ENCODE measurements at places on chromosomes 5 and 9.
A peak's percentile ranks its signal among the peaks of the same experiment; 100 is the strongest.

GRCh38 chr9:11064909-11065308 lies 452.1 kb upstream of the PTPRD start:
- DNase-seq, result no peak

- peak; percentile 56 for DNase-seq
These were observed 263.2 kb downstream of the DMAC1 start for GRCh38 chr9:7536310-7536939.

GRCh38 chr5:133509742-133510079 lies 102.6 kb downstream of the FSTL4 start:
- no peak for DNase-seq

DNA sequence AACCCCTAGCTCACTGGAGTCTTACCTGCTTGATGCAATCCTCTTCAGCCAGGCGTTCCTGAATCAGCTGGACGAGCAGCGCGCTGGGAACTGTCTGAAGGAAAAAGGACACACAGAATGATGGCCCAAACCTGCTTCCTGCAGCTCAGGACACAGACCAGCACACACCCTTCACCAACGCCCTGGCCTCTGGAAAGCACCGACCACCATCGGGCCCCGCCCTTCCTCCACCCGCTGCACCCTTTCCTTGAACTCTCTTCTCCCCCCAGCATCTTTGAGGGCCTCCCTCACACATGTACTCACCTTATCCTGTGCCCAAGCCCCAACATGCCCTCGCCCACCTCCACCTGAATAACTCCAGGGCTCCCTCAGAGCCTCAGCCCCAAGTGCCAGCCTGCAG lies 23.3 kb downstream of the AK8 start:
- DNase-seq, result no peak

- no peak for DNase-seq
These were observed 416.6 kb downstream of the ZSWIM6 start for GRCh38 chr5:61748651-61749050.

- peak; percentile 84 for DNase-seq
These were observed 53.3 kb upstream of the FAM169A start for GRCh38 chr5:74919487-74919886.

DNA sequence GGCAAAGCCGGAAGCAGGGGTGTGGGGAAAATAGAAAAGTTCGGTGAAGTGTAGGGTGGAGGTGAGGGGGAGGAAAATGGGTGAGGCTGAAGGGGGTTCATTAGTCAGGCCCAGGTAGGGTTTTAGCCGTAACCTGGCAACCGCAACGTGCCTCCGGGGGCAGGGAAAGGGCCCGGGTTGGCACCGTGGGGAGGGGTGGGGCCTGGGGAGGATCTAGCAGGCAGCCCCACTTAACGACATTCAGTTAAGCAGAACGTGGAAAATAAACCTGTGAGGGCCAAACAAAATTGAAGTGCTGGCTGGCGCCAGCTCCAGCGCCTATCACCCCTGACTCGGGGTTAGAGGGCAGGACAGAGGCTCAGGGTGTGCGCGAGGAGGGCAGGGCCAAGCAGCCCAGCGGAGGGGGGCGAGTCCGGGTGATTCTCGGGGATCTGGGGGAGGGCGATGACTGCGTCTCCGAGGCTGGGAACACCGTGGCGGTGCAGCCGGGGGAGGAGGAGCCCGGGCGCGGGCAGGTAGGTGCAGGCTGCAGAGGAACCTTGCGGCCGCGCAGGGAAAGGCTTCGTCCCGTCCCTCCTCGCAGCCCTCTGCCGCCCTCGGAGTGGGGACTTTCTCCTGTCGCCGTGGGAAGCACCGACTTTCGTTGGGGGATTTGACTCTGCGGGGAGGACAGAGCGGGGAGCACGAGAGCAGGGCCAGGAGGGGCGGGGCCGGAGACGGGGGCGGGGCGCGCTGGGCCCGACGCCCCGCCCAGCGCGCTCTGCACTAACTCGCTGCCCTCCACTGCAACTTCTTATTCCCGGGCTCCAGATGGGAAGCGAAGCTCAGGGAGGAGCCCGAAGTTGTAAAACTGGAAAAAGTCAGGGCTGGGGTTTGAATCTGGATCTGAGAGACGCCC lies 5.1 kb downstream of the RGS14 start:
- peak; percentile 61 for DNase-seq

DNA sequence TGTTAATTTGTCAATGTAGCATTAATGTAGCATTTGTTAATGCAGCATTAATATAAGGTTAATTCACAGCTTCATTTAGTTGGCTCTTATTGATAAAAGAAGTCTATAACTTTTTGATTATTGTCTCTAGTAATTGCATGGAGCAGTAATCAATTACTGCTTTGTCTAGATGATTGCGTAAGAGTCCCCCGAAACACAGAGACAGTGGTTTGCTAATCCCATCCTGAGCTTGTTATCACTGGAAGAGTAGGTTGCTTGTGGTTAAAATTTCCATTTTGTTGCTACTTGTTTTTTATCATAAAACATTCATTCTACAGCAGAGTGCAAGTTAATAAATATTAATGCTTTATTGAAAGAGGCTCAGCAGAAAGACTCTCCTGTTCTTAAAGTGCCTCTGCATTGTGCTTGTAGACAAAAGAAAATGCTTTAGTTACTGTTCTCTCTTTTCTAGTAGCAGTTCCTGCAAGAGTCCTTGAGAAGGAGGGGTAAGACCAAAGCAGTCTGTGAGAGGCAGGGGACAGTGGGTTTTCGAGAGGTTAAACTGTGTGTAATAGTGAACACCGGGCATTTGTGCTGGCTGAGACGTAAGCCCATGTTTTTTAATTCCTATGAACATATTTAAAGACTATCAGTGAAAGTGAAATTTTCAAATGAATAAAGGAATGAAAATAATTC lies 291.7 kb downstream of the TRPM3 start:
- DNase-seq, result no peak

- no peak for DNase-seq
These were observed 78.0 kb upstream of the FCN1 start for GRCh38 chr9:134995792-134996120.

- no peak for DNase-seq
These were observed 58.8 kb downstream of the COL27A1 start for GRCh38 chr9:114214181-114214580.

DNA sequence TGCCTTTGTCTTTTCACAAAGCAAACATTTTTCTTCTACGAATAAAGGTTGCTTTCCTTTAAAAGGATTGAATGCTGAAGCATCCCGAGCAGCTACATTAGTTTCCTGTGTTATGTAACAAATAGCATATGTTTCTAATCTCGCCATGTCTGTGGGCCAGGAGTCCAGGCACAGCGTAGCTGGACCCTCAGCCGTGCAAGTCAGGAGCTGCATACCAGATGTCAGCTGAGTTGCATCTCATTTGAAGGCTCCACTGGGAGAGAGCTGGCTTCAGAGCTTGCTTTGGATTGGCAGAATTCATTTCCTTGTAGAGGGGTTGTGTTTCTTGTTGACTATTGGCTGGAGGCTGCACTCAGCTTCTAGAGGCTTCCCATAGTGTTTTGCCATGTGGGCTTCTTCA lies 16.0 kb upstream of the GOLPH3 start:
- no peak for DNase-seq

DNA sequence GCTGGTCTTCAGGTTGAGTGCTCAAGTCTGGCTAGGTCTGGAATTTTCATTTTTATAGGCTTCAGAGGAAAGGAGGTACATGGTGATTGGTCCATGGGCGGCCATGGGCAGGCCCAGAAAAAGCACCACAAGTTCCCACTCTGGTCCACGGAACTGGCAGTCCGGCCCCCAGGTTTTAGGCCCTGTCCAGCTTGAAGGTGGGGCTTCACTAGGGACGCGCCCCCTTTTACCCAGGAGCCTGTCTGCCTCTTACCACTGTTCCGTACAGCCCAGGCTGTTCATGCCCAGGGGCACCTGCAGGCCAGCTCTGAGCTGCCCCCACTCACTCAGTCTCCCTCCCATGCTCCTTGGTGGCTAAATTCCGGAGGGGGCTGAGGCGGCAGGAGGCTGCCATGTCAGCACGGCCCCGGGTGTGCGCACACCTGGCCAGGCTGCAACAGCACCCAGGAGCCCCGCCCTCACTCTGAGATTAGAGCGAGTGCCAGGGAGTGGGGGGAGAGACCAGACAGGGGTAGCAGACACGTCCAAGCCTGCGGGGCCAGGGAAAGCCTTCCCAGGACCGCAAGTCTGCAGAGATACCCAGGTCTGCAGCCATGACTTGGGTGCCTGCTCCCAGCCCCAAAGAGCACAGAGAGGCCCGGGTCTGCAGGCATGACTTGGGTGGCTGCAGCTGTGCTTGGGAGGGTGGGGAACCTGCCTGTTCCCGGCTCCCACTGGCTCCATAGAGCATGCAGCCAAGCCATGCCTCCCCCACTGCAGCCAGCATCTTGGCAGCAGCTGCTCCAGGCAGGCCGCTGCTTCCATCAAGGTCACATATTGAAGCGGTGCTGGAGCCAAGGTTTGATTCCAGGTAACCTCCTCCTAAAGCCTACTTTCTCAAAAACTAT lies 390.2 kb upstream of the SGCD start:
- DNase-seq, result no peak

DNA sequence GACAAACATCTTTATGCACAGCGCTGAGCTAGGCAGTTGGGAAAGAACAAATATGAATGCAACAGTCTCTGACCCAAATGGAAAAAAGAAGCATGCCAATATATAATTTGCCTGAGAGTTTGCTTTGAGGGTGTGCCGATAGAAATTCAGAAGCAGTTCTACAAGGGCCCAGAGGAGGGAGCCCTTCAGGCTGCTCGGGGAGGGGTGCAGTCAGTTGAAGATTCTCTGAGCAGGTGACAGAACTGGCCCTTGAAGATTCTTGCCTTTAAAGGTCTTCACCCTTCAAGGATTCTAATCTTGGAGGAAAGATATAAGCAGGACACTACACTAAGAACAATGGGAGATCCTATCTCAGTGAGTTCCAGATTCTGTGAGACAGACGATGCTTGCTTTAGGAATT lies 3.7 kb upstream of the PAPPA start:
- peak; percentile 28 for DNase-seq

DNA sequence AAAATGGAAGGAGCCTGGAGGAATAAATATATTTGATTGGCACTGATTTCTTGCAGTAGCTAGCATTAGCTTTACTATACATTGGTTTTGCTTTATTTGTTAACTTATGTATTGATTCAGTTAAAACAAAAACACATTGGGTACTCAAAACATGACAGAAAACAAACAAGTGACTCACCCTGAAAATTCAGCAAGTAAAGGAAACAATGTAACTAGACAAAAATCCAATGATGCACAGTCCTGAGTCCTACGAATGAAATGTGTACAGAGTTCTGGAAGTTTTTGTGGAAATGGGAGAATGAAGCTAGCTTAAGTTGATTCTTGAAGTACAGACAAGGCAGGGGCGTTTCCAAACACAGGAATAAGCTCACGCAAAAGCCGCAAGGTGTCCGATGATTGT lies 175.0 kb downstream of the ELAVL2 start:
- DNase-seq, result no peak

DNA sequence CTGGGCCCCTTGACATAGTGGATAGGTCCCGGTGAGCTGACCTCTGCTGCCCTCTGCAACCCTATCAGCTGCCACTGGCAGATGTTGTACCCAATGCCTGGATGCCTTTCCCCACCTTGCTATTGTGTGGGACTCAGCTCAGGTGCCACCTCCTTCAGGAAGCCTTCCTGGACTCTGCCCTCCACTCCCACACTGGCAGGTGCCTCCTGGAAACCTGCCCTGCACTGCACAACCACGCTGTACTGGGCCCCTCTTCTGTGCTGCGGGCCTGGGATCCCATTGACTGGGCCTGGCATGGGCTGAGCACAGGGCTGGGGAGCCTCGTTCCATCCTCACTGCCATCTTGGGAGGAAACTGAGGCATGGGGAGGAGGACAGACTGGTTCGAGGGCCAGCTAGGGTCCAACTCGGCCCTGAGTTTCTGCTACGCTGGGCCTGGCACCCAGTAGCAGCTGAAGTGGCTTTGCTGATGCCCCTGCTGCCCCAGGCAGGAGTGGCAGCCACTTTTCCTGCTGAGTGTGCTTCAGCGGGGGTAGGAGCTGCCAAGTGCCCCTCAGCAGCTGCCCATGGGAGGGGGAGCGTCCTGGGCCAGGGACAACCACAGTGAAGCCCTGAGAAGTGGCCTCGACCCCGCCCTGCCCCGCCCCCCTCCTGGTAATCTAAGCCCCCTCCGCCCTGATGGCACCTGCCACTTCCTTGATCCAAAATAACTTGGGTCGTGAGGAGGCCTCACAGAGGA lies 1.3 kb downstream of the AK1 start:
- DNase-seq, result no peak

DNA sequence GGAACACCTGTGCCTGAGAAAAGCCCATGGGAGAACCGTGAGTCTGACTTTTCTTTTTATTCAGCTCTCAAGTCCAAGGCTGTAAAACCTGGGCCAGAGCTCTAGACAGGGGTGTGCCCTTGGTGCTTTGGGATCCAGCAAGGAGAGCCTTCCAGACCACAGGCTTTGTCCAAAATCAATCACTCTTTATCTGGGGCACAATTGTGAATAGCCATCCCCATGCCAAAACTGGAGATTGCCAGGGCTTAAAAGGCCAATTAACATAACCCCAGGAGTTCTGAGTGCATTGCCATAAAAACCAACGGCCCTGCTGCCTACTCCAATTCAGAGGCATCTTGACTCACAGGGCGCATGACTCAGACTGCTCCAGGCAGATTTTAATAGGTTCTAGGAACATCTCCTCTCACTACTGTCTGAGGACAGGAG lies 391.8 kb downstream of the ARHGEF28 start:
- DNase-seq, result peak; percentile 48

- DNase-seq, result no peak
These were observed 288.2 kb upstream of the MAP3K1 start for GRCh38 chr5:56527174-56527573.

DNA sequence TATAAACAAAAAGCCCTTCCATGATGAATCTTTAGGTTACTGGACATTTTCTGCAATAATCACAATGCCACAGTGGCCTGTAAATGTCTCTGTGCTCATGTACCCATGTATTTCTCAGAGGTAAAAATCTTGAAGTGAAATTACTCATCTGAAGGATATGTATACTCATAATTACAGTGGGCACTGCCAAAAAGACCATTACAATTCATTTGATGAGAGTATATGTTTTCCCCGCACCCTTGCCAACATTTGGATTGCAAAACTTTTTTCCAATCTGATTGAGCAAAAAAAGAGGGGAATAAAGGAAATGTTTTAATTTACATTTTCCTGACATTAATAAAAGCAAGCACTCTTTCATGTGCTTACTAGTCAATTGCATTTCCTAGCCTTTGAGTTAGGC lies 110.5 kb downstream of the EPB41L4A start:
- no peak for DNase-seq

DNA sequence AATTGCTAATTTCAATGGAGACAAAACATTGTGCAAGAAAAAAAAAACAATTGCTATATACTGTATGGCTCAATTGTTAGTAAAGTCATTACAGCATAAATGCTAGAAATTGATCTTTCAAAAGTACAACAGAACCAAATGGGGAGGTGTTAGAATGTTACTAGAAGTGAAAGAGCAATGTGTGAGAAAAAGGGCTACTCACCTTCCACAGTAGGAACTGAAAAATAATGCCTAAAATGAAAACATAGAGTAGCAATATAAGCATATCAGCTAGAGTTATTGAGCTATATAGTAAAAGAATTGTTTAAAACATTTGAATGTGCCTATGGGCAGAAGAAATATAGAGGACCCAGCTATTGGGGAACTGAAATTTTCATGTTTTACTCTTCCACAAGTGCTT lies 10.9 kb upstream of the RXFP3 start:
- DNase-seq, result no peak

GRCh38 chr9:115220319-115221005 lies 102.5 kb upstream of the TNC start:
- no peak for DNase-seq
